Neural crest cell (in vitro differentiated cells): ENCODE measurements at places on chromosomes 13 and 19.
A peak's percentile ranks its signal among the peaks of the same experiment; 100 is the strongest.

- no peak for DNase-seq
These were observed 211.2 kb upstream of the EDNRB start for GRCh38 chr13:78129823-78130222.

DNA sequence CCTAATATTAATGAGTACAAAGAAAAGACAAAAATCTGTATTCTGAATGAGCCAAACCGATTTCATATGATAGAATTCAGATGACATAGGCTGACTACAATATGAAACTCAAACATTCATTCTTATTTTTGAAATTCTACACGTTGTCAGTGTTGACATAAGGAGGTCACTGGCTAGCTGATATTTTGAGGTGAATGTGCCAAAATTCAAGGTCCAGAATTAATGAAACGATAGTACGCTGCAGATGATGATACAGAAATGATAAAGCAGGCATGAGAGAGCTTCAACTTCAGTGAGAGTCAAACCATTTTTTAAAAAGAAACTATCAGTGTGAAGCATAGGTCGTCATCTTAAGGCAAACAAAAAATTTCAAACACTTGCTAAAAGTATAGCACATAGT lies 88.2 kb downstream of the FREM2 start:
- no peak for DNase-seq

- no peak for DNase-seq
These were observed 233.7 kb downstream of the COG6 start for GRCh38 chr13:39888865-39889810.

- no peak for DNase-seq
These were observed 18.8 kb downstream of the ZSCAN5A start for GRCh38 chr19:56295531-56296455.

GRCh38 chr19:17346109-17346671 lies 8.8 kb downstream of the GTPBP3 start:
- peak; percentile 90 for DNase-seq

DNA sequence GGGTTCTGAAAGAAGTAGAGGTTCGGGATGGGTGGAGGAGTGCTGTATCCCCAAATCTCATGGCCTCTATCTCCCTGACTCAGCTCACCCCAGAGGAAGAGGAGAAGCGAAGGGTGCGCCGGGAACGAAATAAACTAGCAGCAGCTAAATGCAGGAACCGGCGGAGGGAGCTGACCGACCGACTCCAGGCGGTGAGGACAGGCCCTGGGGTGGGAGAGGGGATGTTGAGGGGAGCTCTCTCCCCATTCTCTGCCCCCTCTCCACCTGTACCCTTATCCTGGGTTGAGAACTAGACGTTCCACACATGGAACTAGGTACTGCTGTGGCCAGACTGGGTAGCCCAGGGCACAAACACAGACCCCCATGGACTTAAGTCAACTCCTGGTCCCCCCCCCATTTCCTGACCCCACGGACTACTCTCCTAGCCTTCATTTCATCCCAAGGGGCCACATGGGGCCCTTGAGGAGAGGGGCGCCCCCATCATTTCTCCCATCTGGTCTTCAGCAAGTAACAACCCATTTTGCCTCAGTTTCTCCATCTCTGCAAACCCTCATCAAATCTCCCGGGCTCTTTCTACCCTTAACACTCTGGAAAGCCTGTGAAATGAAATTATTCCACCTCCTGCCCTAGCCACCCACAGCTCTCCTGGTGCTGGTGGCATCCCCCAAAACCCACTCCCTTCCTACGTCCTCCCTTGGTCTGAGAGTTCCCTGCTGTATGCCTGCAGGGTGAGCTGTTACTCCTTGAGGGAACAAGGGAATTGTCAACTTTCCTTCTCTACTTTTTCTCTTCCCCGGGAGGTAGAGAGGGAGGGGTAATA lies 3.5 kb downstream of the FOSB start:
- no peak for DNase-seq
